ENCODE measurements at places on chromosomes 7 and 10.

- no peak for DNase-seq
Measured at GRCh38 chr10:27143686-27144085, 10.5 kb downstream of the YME1L1 start.

GRCh38 chr7:143456992-143457793 lies 13.9 kb downstream of the TAS2R60 start:
- no peak for DNase-seq

DNA sequence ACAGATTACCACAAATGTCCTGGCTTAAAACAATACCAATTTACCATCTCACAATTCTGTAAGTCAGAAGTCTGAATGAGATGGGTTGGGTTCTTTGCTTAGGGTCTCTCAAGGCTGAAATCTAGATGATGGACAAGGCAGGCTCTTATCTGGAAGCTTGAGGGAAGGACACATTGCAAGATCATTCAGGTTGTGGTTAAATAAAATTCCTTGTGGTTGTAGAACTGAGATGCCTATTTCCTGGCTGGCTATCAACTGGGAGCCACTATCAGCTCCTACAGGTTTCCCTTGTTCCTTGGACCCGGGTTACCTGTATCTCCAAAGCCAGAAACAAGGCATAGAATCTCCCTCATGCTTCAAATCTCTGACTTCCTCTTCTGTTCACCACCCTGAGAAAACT lies 148.4 kb downstream of the MDFIC start:
- no peak for DNase-seq

- DNase-seq = no peak
Measured at GRCh38 chr10:69202332-69202731, 17.8 kb upstream of the HKDC1 start.

Data from renal pelvis (tissue), 12 donors.